ENCODE measurements at places on chromosomes 4 and X. TPM values are rescaled to one million over a fixed set of nuclear protein-coding genes. Genes with fewer than 3 reads are reported as not detected.

DNA sequence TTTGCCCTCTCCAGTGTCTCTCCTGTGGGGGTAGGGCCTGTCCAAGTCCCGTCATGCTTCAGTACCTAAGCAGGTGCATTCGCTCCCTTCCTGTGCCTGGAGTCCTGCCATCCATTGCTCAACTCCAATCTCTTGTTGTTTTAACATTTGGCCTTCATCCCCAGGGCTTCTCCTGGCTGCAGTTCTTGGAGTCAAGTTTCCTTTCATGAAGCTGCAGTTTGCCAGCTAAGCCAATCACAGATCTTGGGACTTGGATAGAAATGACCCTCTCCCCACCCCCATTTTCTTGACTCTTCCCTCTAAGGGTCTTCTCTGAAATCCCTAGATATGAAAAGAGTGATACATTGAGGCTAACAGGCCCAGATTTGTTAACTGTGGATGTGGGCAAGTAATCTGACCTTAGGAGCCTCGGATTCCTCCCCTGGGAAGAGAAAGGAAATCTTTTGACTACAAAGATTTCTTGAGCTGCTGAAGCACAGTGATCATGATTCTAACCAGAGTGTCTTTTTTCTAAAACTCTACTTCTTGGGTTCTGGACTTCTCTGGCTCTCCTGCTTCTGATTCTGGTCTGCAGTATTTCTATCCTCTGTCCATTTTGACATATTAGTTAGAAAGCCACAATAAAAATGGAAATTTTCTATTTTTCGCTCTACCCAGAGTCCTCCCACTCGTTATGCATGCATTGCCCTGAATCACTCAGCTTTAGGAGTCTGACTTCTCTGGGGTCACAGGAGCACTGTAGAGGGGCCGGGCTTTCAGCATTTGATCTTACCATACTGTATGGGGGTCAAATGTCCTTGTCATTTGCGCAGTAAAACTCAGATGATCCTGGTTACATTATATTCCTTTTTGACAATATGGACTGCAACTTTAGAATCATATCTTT lies 61.0 kb downstream of the CHRNA9 start:
- no peak for ATAC-seq

GRCh38 chr4:42513748-42514492 lies 116.6 kb downstream of the SHISA3 start:
- ATAC-seq, result no peak

GRCh38 chrX:103211012-103211715 lies 3.7 kb upstream of the BEX4 start:
- ATAC-seq, result no peak

DNA sequence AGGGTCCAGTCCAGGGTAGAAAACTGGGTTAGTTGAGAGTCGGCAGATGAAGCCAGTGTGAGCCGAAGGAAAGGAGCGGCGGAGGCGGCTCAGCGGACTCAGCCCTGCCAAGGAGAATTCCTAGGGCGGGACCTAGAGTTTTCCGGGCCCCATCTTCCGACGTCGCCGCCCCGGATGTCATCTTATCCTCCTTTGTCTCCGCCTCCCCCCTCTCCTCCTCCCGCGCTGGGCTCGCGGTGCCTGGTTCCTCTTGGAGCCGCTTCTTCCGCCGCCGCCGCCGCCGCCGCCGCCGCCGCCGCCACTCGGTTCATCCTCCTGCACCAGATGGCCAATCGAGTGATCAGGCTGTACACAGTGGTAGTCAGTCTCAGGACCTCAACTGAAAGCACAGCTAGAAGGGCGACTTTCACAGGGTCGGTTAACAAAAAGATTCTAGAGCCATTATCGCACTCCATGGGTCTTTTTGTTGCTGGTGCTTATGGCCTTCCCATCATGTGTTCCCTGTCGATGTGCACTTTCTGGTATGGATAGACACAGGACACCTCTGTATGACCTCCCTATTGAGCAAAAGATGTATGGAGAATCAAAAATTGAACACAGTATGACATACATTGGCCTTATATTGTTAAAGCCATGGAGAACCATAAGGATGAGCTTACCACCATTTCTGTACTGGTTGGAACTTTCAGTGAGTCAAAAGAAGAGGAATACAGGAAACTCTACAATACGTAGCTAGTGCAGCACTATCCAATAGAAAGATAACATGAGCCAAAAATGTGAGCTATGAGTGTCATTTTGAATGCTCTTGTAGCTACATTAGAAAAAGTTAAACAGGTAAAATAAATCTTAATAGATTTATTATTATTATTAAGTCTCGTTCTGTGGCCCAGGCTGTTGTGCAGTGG lies 32.4 kb upstream of the THOC2 start:
- ATAC-seq, result peak; percentile 98

DNA sequence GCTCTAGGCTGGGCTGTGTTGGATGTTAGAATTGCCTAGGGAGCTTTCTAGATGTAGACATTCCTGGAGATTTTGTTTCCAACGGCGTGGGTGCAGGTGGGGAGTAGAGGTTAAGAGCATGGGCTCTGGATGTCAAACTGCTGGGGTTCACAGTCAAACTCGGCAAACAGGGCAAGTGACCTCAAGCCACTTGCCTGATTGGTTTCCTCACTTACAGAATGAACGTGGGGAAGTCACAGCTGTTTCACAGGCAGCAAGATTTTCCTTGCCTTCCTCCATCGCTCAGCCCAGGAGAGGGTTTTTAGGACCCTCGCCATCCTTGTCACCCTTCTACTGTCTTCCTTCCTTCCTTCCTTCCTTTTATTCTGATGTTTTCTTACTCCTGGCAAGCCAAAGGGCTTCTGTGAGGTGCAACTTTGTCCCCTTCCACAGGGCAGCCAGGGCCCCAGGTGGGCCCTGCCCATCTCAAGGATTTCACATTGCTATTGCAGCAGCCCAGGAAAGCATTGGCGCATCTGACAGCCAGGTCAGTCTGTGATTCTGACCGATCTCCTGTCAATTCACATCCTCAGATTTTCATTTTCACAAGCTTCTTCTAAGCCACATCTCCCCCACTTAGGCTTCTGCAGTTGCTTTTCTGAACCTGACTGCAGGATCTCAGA lies 7.0 kb downstream of the RTL5 start:
- no peak for ATAC-seq

- ATAC-seq, result no peak
Measured at GRCh38 chr4:2803624-2804448, 11.0 kb downstream of the SH3BP2 start.

CXCL8 gene
- 1.2 TPM for total RNA-seq

KLKB1 gene
- 3.1 TPM for total RNA-seq

RNF175 gene
- 0.16 TPM for total RNA-seq

BTC gene
- total RNA-seq, result 40.1 TPM

MID2 gene
- 54.6 TPM for total RNA-seq

AKAP14 gene
- total RNA-seq, result not detected

HTN1 gene
- not detected for total RNA-seq
